ENCODE measurements at places on chromosomes 13 and 19. TPM values are rescaled to one million over a fixed set of nuclear protein-coding genes. Genes with fewer than 3 reads are reported as not detected.

GPR42 gene
- polyA plus RNA-seq: 0.15 TPM

CYP2A7 gene
- polyA plus RNA-seq: not detected

FFAR1 gene
- 0.07 TPM for polyA plus RNA-seq

RGL3 gene
- 0.32 TPM for polyA plus RNA-seq

PALM gene
- 34.3 TPM for polyA plus RNA-seq

SLITRK5 gene
- polyA plus RNA-seq: 3.0 TPM

DNA sequence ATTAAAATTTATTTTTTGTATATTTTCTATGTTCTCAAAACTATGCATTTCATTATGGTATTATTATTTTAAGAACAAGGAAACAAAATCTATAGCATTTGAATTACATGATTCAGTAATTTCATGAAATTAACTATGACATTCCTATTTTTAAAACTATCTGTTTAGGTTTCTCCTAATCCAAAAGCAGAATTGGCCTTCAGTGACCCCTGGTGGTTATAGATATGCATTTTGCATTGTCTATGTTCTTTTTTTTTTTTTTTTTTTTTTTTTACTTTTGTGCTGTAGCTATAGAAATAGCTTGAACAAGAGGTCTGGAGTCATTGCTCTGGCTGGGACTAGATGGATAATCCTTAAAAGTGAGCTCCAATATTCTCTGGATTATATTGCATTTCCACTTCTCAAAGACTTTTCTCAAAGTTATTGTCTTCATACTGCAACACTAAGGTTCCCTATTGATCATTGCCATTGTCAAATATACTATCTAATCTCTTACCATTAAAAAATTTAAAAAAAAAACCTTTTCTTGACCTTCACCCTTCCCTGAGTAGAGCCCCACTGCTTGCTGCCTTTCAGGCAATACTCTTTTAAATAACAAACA is 15.9 kb upstream of the DNAJC3 start:
- no peak overlapping the region for H3K27ac ChIP-seq
- no peaks in the 10 kb centered on the region for H3K27me3 ChIP-seq
- DNase-seq: peak; percentile 79

GRCh38 chr19:28472843-28473242 is 740.1 kb downstream of the UQCRFS1 start:
- H3K4me3 ChIP-seq: no peak overlapping the region
- H3K27me3 ChIP-seq: no peaks in the 10 kb centered on the region
- H3K27ac ChIP-seq: no peak overlapping the region
- peaks cover 9% of the 10 kb centered on the region for H3K4me1 ChIP-seq
- DNase-seq: peak; percentile 23

DNA sequence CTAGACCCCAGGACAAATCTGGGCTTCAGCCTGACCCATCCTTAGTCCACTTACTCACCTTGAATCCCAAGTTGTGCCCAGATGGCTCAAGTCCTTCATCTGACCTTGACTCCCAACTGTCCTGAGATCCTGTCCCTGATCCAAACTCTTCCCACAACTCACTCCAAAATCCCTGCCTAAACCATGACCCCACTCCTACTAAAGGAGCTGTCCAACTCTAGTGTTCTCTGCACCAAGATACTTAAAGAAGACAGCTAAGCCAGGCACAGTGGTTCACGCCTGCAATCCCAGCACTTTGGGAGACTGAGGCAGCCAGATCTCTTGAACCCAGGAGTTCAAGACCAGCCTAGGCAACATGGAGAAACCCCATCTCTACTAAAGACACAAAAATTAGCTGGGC is 8.5 kb downstream of the POU2F2 start:
- H3K36me3 ChIP-seq: no peaks in the 10 kb centered on the region
- no peak for DNase-seq
- H3K4me3 ChIP-seq: no peak overlapping the region
- peaks cover 5% of the 10 kb centered on the region for H3K4me1 ChIP-seq
- H3K27ac ChIP-seq: no peak overlapping the region

- peaks cover 18% of the 10 kb centered on the region for H3K36me3 ChIP-seq
- peak; percentile 89 for DNase-seq
- H3K4me1 ChIP-seq: peaks cover 18% of the 10 kb centered on the region
- H3K4me3 ChIP-seq: peak within 1 kb of the TSS; percentile 81
- H3K27ac ChIP-seq: peak within 1 kb of the TSS; percentile 74
Measured at GRCh38 chr19:7515645-7516151, at the start of gene ZNF358. ZNF358 (plus strand) TSS chr19:7516103; CDS start chr19:7519243, 3,140 bp downstream.

GRCh38 chr19:44212866-44213346 is 574 bp downstream of the ZNF227 start:
- H3K36me3 ChIP-seq: peaks cover 20% of the 10 kb centered on the region
- H3K4me1 ChIP-seq: peaks cover 2% of the 10 kb centered on the region
- H3K27me3 ChIP-seq: no peaks in the 10 kb centered on the region
- peak overlapping the region; percentile 97 for H3K4me3 ChIP-seq

- H3K27ac ChIP-seq: no peak overlapping the region
- no peaks in the 10 kb centered on the region for H3K27me3 ChIP-seq
- DNase-seq: no peak
Measured at GRCh38 chr13:61857198-61857597, 441.5 kb upstream of the PCDH20 start.

DNA sequence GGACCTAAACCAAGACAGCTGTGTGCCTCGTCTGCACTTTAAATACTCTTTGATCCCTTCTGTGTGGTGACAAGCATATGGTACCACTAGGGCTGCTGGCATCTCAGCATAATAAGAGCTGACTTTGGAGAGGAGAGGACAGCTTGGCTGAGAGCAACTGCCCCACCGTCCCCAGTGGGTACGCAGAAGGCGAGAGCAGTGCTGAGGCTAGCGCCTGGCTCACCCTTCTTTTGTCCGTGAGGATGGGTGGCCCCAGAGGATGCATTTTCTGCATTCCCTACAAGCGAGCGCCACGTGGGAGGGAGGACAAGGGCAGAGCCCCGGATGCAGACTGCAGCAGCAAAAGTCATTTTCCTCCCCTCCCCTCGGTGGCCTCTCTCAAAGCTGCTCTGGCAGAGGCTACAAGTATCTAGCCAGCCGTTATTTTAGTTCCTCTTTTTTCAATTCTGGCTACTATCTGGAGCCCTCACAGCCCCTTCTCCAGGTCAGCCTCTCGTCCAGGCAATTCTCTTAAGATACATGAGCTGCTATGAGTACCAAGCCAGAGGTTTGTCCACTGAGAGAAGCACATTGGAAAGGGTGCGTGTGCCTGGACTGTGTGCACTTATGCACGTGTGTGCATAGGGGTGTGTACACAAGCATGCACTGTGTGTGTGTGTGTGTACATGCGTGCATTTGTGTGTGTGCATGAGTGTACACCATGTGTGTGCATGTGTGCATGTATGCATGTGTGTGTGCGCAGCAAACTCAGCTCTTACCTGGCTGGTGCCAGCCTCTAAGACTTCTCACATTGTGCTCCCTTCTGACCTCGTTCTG is 51.3 kb downstream of the RAB20 start:
- peaks cover 18% of the 10 kb centered on the region for H3K4me1 ChIP-seq
- peaks cover 84% of the 10 kb centered on the region for H3K36me3 ChIP-seq
- H3K27ac ChIP-seq: peak overlapping the region; percentile 49

GRCh38 chr19:10390652-10391286 is 10.4 kb upstream of the TYK2 start:
- no peaks in the 10 kb centered on the region for H3K27me3 ChIP-seq
- no peak overlapping the region for H3K27ac ChIP-seq
- H3K4me1 ChIP-seq: peaks cover 3% of the 10 kb centered on the region
- H3K36me3 ChIP-seq: peaks cover 45% of the 10 kb centered on the region
- DNase-seq: peak; percentile 68

- no peak overlapping the region for H3K27ac ChIP-seq
- peaks cover 11% of the 10 kb centered on the region for H3K4me1 ChIP-seq
- H3K36me3 ChIP-seq: peaks cover 35% of the 10 kb centered on the region
- peak overlapping the region; percentile 29 for H3K4me3 ChIP-seq
Measured at GRCh38 chr19:6753178-6754031, 13.8 kb downstream of the SH2D3A start.

- peak; percentile 89 for DNase-seq
- no peaks in the 10 kb centered on the region for H3K36me3 ChIP-seq
- peaks cover 2% of the 10 kb centered on the region for H3K4me1 ChIP-seq
- H3K4me3 ChIP-seq: no peak overlapping the region
- peak overlapping the region; percentile 87 for H3K27ac ChIP-seq
Measured at GRCh38 chr19:53849237-53849676, 18.4 kb upstream of the MYADM start.

DNA sequence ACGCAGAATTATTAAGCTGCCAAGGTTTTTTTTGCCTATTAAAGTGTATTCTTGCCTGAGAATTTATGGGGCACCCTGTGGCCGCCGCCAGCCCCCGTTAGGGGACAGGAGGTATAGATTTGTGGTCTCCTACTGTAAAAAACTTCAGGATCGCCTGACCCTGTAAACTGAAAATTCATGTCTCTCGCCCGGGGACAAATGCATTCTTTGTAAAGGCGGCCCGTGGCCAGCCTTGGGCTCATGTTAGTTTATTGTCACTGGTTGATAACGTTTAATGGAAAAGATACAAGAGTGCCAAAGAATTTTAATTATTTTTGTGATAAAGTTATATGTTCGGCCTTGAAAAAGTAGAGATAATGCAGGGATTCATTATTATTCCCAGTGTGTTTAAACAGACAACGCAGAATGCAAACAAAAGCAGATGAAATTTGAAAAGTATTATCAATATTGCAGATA is 141.7 kb downstream of the URI1 start:
- peaks cover 18% of the 10 kb centered on the region for H3K4me1 ChIP-seq
- H3K27ac ChIP-seq: no peak overlapping the region
- H3K27me3 ChIP-seq: peaks cover 2% of the 10 kb centered on the region
- no peak overlapping the region for H3K4me3 ChIP-seq
- H3K36me3 ChIP-seq: no peaks in the 10 kb centered on the region
- no peak for DNase-seq

- H3K36me3 ChIP-seq: peaks cover 11% of the 10 kb centered on the region
- H3K27ac ChIP-seq: no peak overlapping the region
- H3K4me1 ChIP-seq: peaks cover 25% of the 10 kb centered on the region
- no peaks in the 10 kb centered on the region for H3K27me3 ChIP-seq
- no peak overlapping the region for H3K4me3 ChIP-seq
- DNase-seq: no peak
Measured at GRCh38 chr19:31331536-31331935, 17.7 kb downstream of the TSHZ3 start.

DNA sequence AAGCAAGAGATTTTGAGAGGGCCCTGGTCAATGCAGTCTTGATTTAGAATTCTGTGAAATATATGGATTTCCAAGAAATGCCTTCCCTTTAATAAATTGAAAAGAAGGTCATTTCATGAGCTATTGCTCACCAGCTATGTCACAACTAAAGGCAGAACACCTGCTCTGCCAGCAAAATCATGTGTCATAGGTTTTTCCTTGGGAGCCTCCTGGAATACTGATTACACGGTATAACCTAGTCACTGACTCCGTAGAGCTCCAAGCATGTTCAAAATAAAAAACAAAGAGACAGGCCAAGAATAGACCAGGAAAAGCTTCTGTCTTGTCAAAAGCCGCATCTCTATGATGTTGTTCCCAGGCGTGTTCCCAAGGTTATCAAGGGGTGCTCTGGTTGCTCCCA is 45.5 kb downstream of the HSPH1 start:
- H3K4me1 ChIP-seq: no peaks in the 10 kb centered on the region
- no peak overlapping the region for H3K27ac ChIP-seq
- no peak overlapping the region for H3K4me3 ChIP-seq
- no peaks in the 10 kb centered on the region for H3K36me3 ChIP-seq

DNA sequence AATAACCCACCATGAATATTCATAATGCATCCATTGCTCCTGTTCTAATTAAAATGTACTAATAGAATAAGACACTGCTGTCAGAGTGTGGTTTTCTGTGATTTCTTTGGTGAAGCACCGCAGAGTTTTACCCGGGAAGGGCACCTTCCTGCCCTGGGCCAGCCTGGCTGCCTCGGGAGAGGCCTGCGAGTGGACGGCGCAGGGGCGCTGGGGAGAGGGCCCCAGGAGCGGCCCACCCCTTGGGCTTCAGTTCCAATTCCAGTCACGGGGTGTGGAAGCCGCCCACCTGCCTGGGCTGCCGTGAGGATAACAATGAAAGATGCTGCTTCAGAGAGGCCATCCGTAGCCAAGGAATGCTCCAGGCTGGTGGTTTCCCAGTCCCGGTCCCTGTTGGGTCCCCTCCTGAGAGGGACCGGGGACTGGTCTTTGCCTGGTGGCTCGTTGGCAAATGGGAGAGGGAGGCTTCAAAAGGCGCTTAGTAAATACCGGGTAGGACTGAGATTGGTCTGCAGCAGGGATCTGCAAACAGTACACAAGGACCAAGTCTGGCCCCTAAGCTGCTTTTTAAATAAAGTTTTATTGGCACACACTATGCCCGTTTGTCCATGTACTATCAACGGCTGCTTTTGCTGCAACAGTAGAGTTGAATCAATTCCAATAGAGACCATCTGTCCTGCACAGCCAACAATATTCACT is 18.0 kb downstream of the TCF3 start:
- no peaks in the 10 kb centered on the region for H3K27me3 ChIP-seq
- no peak overlapping the region for H3K4me3 ChIP-seq
- no peak overlapping the region for H3K27ac ChIP-seq
- peaks cover 94% of the 10 kb centered on the region for H3K36me3 ChIP-seq
- no peaks in the 10 kb centered on the region for H3K4me1 ChIP-seq

GRCh38 chr13:39527961-39528660 is 74.9 kb downstream of the LHFPL6 start:
- peak; percentile 49 for DNase-seq
- H3K4me1 ChIP-seq: peaks cover 10% of the 10 kb centered on the region
- no peaks in the 10 kb centered on the region for H3K36me3 ChIP-seq
- no peak overlapping the region for H3K4me3 ChIP-seq
- H3K27me3 ChIP-seq: no peaks in the 10 kb centered on the region

GRCh38 chr19:40366697-40367561 is 18.4 kb downstream of the PLD3 start:
- no peak overlapping the region for H3K4me3 ChIP-seq

DNA sequence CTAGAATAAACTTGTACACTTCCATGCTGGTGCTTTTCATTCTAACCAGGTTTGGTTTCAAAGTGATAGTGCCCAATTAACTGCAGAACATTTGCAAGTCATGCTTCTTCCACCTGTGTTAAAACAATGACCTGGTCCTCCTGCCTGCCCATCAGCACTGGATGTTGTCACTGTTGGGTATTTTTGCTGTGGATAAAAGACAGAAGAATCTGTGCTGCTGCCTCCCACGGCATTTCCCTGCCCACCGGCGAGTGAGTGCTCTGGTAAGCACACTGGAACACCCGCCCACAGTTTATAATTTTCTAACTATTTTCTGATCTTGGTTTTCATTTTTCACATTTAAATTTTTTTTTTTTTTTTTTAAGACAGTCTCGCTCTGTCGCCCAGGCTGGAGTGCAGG is 2.3 kb upstream of the AKAP8 start:
- H3K4me1 ChIP-seq: peaks cover 16% of the 10 kb centered on the region
- no peak overlapping the region for H3K27ac ChIP-seq
- no peak overlapping the region for H3K4me3 ChIP-seq
- peaks cover 12% of the 10 kb centered on the region for H3K36me3 ChIP-seq
- no peaks in the 10 kb centered on the region for H3K27me3 ChIP-seq
- DNase-seq: no peak

DNA sequence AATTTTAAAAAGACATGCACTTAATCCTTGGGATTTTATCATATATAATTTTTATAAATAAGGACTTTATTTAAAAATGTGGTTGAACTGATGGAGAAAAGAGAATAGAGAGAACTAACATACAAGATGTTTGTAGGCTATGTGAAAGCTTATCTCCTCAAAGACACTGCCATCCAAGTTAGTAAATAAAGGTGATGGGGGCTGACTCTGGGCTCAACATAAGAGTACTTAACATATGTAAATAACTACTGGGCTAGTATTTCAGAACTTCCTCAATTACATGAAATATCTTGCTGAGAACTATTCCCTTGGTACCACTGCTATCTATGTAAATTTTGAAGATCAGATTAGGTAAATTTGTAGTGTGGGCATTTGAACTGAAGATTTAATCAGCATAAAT is 1017.3 kb upstream of the PCDH20 start:
- no peak overlapping the region for H3K4me3 ChIP-seq
- H3K27me3 ChIP-seq: no peaks in the 10 kb centered on the region
- no peak overlapping the region for H3K27ac ChIP-seq
- no peaks in the 10 kb centered on the region for H3K4me1 ChIP-seq

- no peak overlapping the region for H3K4me3 ChIP-seq
- no peak overlapping the region for H3K27ac ChIP-seq
- no peaks in the 10 kb centered on the region for H3K27me3 ChIP-seq
Measured at GRCh38 chr13:71831716-71832115, 35.3 kb downstream of the DACH1 start.
